Type B pancreatic cell (in vitro differentiated cells): ENCODE measurements at places on chromosomes 3 and 15.

GRCh38 chr3:171460725-171461524, 720 bp upstream of the TNIK start:
- DNase-seq: no peak

DNA sequence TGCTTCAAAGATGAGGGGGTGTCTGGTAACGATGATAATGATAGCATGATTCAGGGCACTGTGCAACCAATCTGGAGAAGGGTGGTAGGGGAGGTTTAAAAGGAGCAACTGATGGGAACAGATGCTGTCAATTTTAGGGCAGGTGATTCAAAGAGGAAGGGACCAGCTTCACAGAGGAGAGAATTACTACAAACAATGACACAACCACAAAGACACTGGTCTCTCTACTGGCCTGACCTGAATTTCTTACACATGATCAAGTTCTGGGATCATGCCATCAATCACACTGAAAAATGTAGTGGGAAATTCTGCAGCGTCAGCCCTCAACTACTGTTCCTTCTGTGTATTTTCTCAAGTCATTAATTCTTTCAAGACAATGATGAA, 2.6 kb upstream of the CDV3 start:
- no peak for DNase-seq

DNA sequence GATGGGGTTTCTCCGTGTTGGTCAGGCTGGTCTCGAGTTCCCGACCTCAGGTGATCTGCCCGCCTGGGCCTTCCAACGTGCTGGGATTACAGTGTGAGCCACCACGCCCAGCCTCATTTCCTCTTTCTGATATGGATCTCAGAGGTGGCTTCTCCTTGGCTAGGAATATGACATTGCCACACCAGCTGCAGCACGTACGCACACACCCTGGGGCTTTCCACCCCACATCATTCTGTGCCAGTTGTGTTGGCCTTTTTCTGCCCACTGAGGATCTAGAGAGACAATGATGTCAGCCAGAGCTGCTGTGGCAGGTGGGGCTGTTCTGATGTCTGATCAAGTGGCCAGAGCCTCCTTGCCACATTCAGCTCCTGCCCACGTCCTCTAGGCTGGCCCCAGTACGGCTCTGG, 29.0 kb downstream of the TMEM45A start:
- DNase-seq: no peak

- DNase-seq: no peak
Observed at GRCh38 chr3:65674226-65674625, 364.5 kb downstream of the MAGI1 start.

- no peak for DNase-seq
Observed at GRCh38 chr3:168877899-168878298, 782.2 kb upstream of the GOLIM4 start.

DNA sequence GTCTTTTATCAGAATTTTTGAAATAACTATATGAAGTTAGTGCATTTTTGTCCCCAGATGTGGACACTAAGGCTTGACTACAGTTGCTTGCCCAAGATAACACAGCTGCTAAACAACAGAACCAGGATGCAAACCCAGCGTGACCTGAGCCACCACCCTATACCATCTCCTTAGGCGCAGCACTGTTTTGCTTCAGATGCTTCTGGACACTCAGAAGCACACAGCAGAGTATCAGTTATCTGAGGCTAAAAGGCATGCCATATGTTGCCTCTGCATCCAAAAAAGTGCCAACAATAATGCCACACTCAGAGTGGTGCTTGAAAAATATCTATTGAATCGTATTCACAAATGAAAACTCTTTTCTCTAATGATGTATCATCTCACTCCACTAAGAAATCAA, 24.5 kb downstream of the KCNMB2 start:
- DNase-seq: no peak

DNA sequence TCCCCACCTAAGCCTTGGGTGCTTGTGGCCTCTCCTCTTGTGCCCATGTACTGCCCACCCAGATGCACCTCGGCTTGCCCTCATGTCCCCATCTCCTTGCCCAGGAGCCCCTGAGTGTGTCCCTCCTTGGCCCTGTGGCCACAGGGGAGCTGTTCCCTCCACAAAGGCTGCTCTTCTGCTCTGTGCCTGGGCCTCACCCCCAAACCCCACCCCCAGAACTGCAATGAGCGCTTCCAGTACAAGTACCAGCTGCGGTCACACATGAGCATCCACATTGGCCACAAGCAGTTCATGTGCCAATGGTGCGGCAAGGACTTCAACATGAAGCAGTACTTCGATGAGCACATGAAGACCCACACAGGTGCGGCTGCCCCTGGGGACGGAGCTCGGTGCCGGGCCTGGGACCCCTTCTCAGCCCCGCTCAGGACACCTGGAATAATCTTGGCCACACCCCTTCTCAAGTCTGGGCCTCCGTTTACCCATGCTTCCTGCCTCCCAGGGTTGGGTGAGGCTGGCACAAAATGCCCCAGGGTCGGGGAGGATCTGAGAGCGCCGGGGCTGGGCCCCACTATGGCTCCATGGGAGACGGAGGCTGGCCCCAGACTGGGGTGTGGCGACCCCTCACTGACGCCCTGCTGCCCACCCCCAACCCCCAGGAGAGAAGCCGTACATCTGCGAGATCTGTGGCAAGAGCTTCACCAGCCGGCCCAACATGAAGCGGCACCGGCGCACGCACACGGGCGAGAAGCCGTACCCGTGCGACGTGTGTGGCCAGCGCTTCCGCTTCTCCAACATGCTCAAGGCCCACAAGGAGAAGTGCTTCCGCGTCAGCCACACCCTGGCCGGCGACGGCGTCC, 10.3 kb downstream of the ZBTB47 start:
- DNase-seq: no peak

GRCh38 chr3:99764377-99764776, 53.3 kb upstream of the CMSS1 start:
- DNase-seq: no peak

DNA sequence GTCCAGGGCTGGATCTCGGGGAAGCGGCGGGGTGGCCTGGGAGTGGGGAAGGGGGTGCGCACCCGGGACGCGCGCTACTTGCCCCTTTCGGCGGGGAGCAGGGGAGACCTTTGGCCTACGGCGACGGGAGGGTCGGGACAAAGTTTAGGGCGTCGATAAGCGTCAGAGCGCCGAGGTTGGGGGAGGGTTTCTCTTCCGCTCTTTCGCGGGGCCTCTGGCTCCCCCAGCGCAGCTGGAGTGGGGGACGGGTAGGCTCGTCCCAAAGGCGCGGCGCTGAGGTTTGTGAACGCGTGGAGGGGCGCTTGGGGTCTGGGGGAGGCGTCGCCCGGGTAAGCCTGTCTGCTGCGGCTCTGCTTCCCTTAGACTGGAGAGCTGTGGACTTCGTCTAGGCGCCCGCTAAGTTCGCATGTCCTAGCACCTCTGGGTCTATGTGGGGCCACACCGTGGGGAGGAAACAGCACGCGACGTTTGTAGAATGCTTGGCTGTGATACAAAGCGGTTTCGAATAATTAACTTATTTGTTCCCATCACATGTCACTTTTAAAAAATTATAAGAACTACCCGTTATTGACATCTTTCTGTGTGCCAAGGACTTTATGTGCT, 527 bp downstream of the B2M start:
- no peak for DNase-seq

GRCh38 chr3:99499235-99500158, 138.9 kb upstream of the COL8A1 start:
- no peak for DNase-seq

- DNase-seq: no peak
Observed at GRCh38 chr3:81277853-81278252, 483.6 kb downstream of the GBE1 start.

DNA sequence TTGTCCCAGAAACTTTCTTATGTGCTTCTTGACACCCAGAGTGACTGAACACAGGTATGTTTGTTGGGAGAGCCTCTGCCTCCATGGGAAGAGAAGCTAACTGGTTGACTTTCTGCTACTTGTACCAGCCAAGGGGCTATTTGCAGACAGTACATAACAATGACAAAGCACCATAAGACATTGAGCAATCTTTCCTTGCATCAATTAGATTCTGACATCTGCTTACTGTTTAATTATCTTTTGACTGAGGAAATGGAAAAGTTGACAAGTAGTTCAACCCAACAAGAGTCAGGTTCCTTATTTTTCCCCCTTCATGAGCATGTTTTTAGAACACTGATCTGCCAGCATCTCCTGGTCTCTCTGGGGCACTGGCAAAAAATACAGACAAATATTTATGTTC, 157.7 kb downstream of the RPLP1 start:
- DNase-seq: no peak
